ENCODE measurements at places on chromosomes 16 and 17. TPM values are rescaled to one million over a fixed set of nuclear protein-coding genes. Genes with fewer than 3 reads are reported as not detected.

The CORO1A gene
- total RNA-seq, result 2.0 TPM

The ITGAD gene
- total RNA-seq, result not detected

The TRIM37 gene
- total RNA-seq, result 25.9 TPM

The CDK12 gene
- 41.7 TPM for total RNA-seq

The SPECC1 gene
- total RNA-seq, result 52.5 TPM

The NEURL4 gene
- 33.7 TPM for total RNA-seq

The GPR142 gene
- not detected for total RNA-seq

The NOXO1 gene
- total RNA-seq, result 0.12 TPM

The PRKAR1A gene
- 195 TPM for total RNA-seq

The STAC2 gene
- total RNA-seq, result 7.1 TPM

The TEKT5 gene
- total RNA-seq, result 0.17 TPM

The OR2C1 gene
- not detected for total RNA-seq

The KRT24 gene
- total RNA-seq, result not detected

The PPP1R27 gene
- total RNA-seq, result 0.27 TPM

The ATAD5 gene
- total RNA-seq, result 6.0 TPM

The METTL26 gene
- 83.7 TPM for total RNA-seq

The MGAT5B gene
- total RNA-seq, result 13.7 TPM

The ITPRIPL2 gene
- total RNA-seq, result 19.1 TPM

The RAP1GAP2 gene
- 36.5 TPM for total RNA-seq

The NAGS gene
- total RNA-seq, result 1.3 TPM

The CDH11 gene
- total RNA-seq, result 0.64 TPM

The IRX3 gene
- 6.9 TPM for total RNA-seq

The SECTM1 gene
- 2.5 TPM for total RNA-seq

The CNGB1 gene
- total RNA-seq, result 0.06 TPM

The QPRT gene
- 0.86 TPM for total RNA-seq

The KRT28 gene
- total RNA-seq, result not detected

The SNX20 gene
- not detected for total RNA-seq

The GAN gene
- 4.6 TPM for total RNA-seq

The ASIC2 gene
- 1.6 TPM for total RNA-seq

The CENPV gene
- total RNA-seq, result 142 TPM

The RPRML gene
- 0.46 TPM for total RNA-seq

The BORCS6 gene
- 7.8 TPM for total RNA-seq

The PSME3IP1 gene
- 108 TPM for total RNA-seq

The DHRS7C gene
- total RNA-seq, result not detected

The MAPK8IP3 gene
- 25.5 TPM for total RNA-seq

The PHOSPHO1 gene
- 1.1 TPM for total RNA-seq

The TVP23A gene
- 0.21 TPM for total RNA-seq

The KIF19 gene
- total RNA-seq, result 0.06 TPM

The KRT31 gene
- not detected for total RNA-seq

The FBXW10B gene
- 3.6 TPM for total RNA-seq

The SPATA33 gene
- 17.1 TPM for total RNA-seq

The PLK1 gene
- 164 TPM for total RNA-seq

The STX1B gene
- 2.3 TPM for total RNA-seq

The CES3 gene
- 3.0 TPM for total RNA-seq

The SHBG gene
- 0.43 TPM for total RNA-seq

The BEAN1 gene
- total RNA-seq, result 5.6 TPM

The MSRB1 gene
- total RNA-seq, result 32.7 TPM

The CCL7 gene
- total RNA-seq, result 0.27 TPM

The TNS4 gene
- total RNA-seq, result 271 TPM

The FAM171A2 gene
- 4.2 TPM for total RNA-seq

The ZPBP2 gene
- not detected for total RNA-seq

The TMEM106A gene
- total RNA-seq, result 0.63 TPM

The C16orf46 gene
- 0.40 TPM for total RNA-seq

The HSPB9 gene
- not detected for total RNA-seq

All from A549 treated with dexamethasone at 1 μM for 4 hours (cell line).